ENCODE measurements at places on chromosomes 7 and 10. TPM values are rescaled to one million over a fixed set of nuclear protein-coding genes. Genes with fewer than 3 reads are reported as not detected.
A peak's percentile ranks its signal among the peaks of the same experiment; 100 is the strongest.

- no peak for DNase-seq
- no peak overlapping the region for H3K27ac ChIP-seq
- no peaks in the 10 kb centered on the region for H3K4me1 ChIP-seq
These were observed 382.7 kb downstream of the SFMBT2 start for GRCh38 chr10:7027913-7028808.

DNA sequence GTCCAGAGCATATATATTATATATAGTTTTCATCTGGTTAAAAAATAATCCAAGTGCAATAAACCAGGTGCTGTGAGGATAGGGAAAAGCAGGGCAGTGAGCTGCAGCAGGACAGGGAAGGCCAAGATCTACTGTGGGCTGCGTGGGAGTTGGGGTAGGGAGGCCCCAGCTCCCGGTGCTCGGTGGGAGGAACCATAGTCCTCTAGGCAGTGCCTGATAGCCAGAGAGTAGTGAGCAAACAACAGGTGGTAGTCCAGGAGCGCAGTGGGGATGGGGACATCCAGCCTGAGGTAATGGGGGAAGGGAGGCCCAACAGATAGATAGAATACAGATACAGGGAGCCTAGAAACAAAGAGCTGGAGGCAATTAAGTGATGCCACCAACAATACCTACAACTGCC, 4.1 kb upstream of the BMPR1A start:
- no peak overlapping the region for H3K27ac ChIP-seq
- DNase-seq: no peak
- H3K4me1 ChIP-seq: peaks cover 23% of the 10 kb centered on the region
- H3K36me3 ChIP-seq: no peaks in the 10 kb centered on the region

DNA sequence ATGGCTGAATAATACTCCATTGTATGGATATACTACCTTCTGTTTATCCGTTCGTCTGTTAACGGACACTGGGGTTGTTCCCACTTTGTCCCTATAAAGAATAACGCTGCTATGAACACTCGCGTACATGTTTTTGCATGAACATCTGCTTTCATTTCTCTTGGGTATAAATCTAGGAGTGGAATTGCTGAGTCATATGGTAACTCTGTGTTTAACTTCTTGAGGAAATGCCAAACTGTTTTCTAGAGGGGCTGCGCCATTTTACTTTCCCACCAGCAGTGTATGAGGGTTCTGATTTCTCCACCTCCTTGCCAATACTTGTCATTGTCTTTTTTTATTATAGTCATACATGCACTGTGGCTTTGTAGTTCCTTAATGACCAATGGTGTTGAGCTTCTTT, 20.6 kb upstream of the RASSF4 start:
- no peak overlapping the region for H3K4me3 ChIP-seq
- DNase-seq: no peak
- H3K27ac ChIP-seq: no peak overlapping the region
- H3K4me1 ChIP-seq: peaks cover 7% of the 10 kb centered on the region
- peaks cover 4% of the 10 kb centered on the region for H3K36me3 ChIP-seq

GRCh38 chr7:106346678-106347217, 62.0 kb upstream of the NAMPT start:
- no peak overlapping the region for H3K4me3 ChIP-seq
- no peak for DNase-seq
- no peak overlapping the region for H3K27ac ChIP-seq

- H3K27me3 ChIP-seq: peaks cover 14% of the 10 kb centered on the region
- no peak overlapping the region for H3K27ac ChIP-seq
- H3K36me3 ChIP-seq: no peaks in the 10 kb centered on the region
- DNase-seq: peak; percentile 84
- H3K4me1 ChIP-seq: no peaks in the 10 kb centered on the region
- H3K4me3 ChIP-seq: no peak overlapping the region
These were observed 124.0 kb downstream of the TMEM130 start for GRCh38 chr7:98745722-98746318.

DNA sequence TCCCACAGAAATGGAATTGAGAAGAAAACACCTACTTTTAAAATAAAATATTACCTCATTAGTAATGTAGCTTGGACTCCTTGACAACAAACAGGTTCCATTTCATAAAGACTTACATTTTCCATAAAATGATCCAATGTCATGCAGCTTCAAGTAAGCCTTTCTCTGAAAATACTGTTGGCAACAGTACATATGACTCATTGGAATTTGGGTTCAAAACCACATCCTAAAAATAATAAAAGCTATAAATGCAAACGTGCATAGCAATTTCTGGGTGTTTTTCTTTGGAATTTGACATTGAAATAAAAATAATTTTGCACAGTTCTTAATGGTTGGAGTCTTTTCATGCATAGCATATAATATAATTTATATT, 47.9 kb downstream of the FHIP2A start:
- no peak overlapping the region for H3K27ac ChIP-seq

DNA sequence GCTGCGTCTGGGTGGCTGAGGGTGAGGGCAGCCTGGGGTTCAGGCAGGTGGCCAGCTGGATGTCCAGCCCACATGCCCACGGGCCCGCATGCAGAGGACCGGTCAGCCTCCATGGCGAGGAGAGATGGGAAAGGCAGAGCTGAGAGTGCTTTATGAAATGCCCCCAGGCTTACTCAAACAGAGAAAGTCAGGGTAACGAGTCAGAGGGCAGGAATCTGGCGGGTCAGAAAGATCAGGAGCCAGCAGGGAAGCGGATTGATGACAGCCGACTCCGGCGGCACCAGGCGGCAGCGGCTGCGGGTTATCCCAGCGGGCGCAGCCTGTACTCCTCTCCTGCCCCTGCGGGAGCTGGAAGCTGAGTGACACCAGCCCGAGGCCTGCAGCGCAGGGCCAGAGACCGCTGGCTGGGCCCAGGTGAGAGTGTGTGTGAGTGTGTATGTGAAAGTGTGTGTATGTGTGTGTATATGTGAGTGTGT, 13.4 kb downstream of the SLC13A4 start:
- H3K36me3 ChIP-seq: no peaks in the 10 kb centered on the region
- no peak overlapping the region for H3K4me3 ChIP-seq
- H3K27ac ChIP-seq: no peak overlapping the region
- peaks cover 3% of the 10 kb centered on the region for H3K27me3 ChIP-seq

DNA sequence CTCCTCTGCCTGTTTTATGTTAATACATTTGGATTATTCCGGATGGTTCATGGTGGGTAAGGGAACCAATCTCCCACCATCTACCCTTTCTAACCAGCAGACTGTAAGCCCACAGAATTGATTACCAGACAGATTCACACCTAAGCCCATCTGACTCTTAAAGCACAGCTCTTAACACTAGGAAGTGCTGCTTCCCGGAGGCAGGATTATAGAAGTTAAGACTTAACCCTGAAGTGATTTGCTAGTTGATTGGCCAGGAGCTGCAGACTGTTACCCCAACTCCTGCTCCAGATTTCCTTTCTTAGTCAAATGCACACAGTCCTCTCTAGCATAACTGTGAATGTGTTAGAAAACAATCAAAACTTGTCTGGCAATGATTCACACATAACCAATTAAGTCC, 221.7 kb downstream of the CDK14 start:
- H3K27ac ChIP-seq: peak overlapping the region; percentile 3

CPEB3 gene
- total RNA-seq: 2.3 TPM

VIPR2 gene
- 0.36 TPM for total RNA-seq

TUBB8 gene
- total RNA-seq: 0.77 TPM

CARD11 gene
- 11.0 TPM for total RNA-seq

RADIL gene
- total RNA-seq: 2.0 TPM

BAIAP2L1 gene
- 32.7 TPM for total RNA-seq

SPDYE11 gene
- 0.22 TPM for total RNA-seq

FAM24B gene
- total RNA-seq: not detected
